ENCODE measurements at places on chromosomes 1 and 21. TPM values are rescaled to one million over a fixed set of nuclear protein-coding genes. Genes with fewer than 3 reads are reported as not detected.

- no peak for DNase-seq
Measured at GRCh38 chr1:203621559-203622262, 4.9 kb upstream of the ATP2B4 start.

- DNase-seq, result no peak
Measured at GRCh38 chr1:32741413-32742198, 39.0 kb upstream of the SYNC start.

- DNase-seq, result no peak
Measured at GRCh38 chr1:14390816-14391215, 207.7 kb upstream of the KAZN start.

Gene RGS4
- total RNA-seq, result 0.92 TPM

Gene SLAMF9
- not detected for total RNA-seq

Gene SYCP1
- total RNA-seq, result not detected

Gene PAX7
- total RNA-seq, result not detected

Gene RHD
- not detected for total RNA-seq

Data from Right ventricle myocardium inferior (tissue), 1 donor.